ENCODE measurements at places on chromosomes 7 and 10.

DNA sequence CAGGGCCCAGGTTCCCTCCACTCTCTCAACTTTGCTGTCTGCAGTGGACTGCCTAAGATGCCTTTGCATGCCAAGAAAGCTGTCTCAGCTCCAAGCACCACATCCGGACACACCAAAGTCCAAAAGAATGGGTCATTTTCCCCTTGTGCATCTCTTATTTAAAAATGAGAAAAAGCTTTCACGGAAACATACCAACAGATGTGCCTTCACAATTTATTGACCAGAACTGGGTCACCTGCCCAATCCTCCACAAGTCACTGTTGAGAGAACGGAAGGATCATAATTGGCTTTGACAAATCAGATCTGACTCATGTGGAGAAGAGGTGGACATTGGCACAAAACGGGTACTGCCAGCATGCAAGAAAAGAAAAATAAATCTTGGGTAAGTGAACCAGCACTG lies 258.3 kb downstream of the SNX13 start:
- no peak for DNase-seq

- DNase-seq = no peak
Observed at GRCh38 chr10:124449170-124450011, 444 bp downstream of the NKX1-2 start.

- DNase-seq = no peak
Observed at GRCh38 chr10:52801947-52802346, 29.4 kb upstream of the MBL2 start.

DNA sequence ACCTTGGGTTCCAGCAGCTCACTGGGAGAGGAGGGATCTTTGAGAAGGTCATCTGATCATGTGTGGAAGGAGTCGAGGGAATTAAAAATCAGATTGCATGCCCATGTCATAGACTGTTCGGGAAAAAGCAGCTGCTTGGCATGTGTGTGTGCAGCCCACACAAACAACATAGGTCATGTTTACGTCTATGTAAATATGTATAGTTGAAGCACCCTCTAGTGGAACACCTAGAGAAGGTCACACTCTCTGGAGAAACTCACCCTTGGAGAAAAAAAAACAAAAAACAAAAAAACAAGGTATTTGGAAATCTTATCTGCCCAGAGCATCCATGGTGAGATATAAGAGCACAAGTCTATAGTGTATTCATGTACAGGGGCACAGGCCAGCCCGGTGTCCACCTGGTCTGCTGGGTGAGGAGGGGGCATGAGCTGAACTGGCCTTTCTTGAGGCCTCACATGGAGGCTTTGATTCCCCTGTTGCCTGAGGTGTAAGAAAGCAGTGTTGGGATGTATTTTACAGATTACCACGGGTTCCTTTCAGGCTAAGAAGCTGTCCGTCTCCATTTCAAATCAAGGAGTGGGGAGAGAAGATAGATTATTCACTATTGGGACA lies 98.0 kb downstream of the NPY start:
- peak; percentile 3 for DNase-seq

DNA sequence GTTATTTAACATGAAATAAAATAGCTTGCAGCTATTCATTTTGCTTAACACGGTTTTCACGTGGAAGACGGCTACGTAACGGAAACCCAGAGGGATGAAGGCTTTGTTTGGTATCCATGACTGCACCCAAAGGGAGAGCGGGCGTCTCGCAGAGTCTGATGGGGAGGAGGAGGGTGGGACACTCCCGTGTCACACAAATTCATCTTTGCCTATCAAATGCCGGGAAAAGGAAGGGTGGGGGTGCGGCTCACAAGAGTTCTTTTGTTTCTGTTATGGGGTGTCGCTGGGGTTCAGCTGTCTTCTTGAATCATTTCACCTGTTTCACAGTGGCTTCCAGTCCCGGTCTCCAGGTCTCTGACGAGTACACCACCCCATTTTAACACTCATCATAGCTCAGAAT lies 108.5 kb downstream of the ZRANB1 start:
- no peak for DNase-seq
